ENCODE measurements at places on chromosomes 13 and 19. TPM values are rescaled to one million over a fixed set of nuclear protein-coding genes. Genes with fewer than 3 reads are reported as not detected.
A peak's percentile ranks its signal among the peaks of the same experiment; 100 is the strongest.

Gene CYP2S1
- total RNA-seq, result not detected

Gene BCL3
- 149 TPM for total RNA-seq

Gene SULT2A1
- not detected for total RNA-seq

GRCh38 chr19:45717983-45718650 lies 12.6 kb downstream of the FBXO46 start:
- no peak for DNase-seq
- H3K4me1 ChIP-seq, result peaks cover 35% of the 10 kb centered on the region
- peak overlapping the region; percentile 92 for H3K27ac ChIP-seq
- peaks cover 41% of the 10 kb centered on the region for H3K36me3 ChIP-seq
- H3K4me3 ChIP-seq, result peak overlapping the region; percentile 96

DNA sequence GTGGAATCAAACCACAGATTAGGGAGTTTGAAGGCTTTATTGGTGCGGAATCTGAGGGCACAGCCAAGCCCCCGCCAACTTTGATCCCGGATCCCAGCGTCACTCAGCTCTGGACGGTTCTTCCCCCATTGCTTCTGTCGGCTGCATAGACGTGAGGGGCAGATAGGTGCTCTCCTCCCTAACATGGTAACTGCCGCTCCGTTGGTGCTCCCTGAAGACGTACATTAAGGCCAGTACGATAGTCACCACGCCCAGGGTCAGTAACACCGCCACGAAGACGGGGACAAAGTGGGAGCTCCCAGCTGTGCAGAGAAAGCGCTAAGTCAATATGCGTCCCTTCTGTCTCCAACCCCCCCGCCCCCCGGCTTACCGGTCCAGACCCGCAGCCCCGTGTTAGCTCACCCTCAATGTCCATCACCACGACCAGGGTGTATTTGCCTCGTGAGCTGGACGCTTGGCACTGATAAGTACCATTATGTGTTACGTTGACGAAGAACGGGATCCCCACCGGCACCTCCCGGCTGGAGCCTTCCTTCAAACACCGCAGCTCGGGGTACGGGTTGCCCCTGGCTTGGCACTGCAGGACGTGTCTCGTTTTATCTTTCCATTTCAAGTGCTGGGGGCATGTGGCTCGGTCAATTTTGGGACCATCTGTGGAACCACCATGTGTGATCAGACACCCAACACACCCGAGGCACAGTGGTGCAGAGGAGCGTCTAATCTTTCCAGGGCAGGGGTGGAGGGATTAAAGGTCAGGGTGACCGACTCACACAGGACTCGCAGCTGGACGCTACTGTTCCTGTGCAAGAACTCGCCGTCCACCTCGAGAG lies 644 bp upstream of the RAVER1 start:
- peak overlapping the region; percentile 96 for H3K27ac ChIP-seq
- no peak for DNase-seq
- H3K4me3 ChIP-seq, result peak overlapping the region; percentile 96
- peaks cover 35% of the 10 kb centered on the region for H3K4me1 ChIP-seq

GRCh38 chr19:49946415-49946814 lies 14.6 kb downstream of the SIGLEC11 start:
- no peak for DNase-seq
- H3K36me3 ChIP-seq, result no peaks in the 10 kb centered on the region

GRCh38 chr19:7535998-7536695 lies 630 bp downstream of the PNPLA6 start:
- peak overlapping the region; percentile 91 for H3K27ac ChIP-seq
- H3K4me3 ChIP-seq, result peak overlapping the region; percentile 94
- no peaks in the 10 kb centered on the region for H3K27me3 ChIP-seq
- H3K36me3 ChIP-seq, result peaks cover 32% of the 10 kb centered on the region

GRCh38 chr19:46471116-46471733 lies at the start of gene PNMA8A:
Gene PNMA8A (minus strand): TSS chr19:46471563. CDS start chr19:46471035, 528 bp downstream.
- H3K4me1 ChIP-seq, result peaks cover 4% of the 10 kb centered on the region
- H3K36me3 ChIP-seq, result no peaks in the 10 kb centered on the region
- H3K4me3 ChIP-seq, result no peak within 1 kb of the TSS
- H3K27ac ChIP-seq, result no peak within 1 kb of the TSS
- no peak for DNase-seq

Gene BICRA
- total RNA-seq, result 16.0 TPM

Gene PLA2G4C
- 16.6 TPM for total RNA-seq

DNA sequence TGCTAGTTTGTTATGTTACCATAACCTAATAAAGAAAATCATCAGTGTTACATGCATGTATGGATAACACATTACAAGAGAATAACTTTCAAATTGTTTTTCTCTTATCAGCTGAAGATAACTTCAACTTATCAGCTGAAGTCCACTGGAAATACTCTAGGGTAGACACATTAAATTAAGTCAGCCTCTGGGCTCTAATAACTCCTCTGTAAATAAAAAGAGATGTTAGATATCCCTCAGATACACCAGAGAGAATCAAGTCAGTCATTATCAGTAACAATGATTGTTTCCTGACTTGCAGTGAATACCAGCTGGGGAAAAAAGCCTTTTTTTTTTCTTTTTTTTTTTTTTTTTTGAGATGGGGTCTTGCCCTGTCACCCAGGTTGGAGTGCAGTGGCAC lies 1.6 kb upstream of the KBTBD7 start:
- H3K27me3 ChIP-seq, result no peaks in the 10 kb centered on the region
- H3K4me3 ChIP-seq, result no peak overlapping the region
- H3K36me3 ChIP-seq, result peaks cover 11% of the 10 kb centered on the region

Gene ZNF93
- 14.9 TPM for total RNA-seq

DNA sequence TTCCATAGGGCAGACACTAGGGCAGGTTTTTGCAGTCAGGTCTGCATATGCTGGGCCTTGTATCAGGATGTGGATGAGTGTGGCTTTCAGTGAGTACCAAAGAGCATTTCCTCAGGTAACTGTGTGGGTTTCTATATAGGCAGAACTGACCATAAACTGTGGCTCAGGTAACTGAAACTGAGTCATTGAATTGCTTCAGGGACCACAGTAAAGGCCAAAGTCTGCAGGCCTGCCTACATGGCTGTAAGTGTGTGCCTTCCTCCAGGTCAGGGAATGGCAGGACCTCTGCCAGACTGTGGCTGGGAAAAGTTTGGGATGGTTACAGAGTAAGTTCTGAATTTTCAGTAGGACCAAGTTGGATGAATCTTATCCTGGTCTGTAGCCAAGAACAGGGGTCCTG lies 85.6 kb downstream of the ZNF486 start:
- DNase-seq, result no peak
- no peaks in the 10 kb centered on the region for H3K4me1 ChIP-seq
- no peak overlapping the region for H3K4me3 ChIP-seq
- H3K27ac ChIP-seq, result no peak overlapping the region
- no peaks in the 10 kb centered on the region for H3K36me3 ChIP-seq
- H3K27me3 ChIP-seq, result no peaks in the 10 kb centered on the region

DNA sequence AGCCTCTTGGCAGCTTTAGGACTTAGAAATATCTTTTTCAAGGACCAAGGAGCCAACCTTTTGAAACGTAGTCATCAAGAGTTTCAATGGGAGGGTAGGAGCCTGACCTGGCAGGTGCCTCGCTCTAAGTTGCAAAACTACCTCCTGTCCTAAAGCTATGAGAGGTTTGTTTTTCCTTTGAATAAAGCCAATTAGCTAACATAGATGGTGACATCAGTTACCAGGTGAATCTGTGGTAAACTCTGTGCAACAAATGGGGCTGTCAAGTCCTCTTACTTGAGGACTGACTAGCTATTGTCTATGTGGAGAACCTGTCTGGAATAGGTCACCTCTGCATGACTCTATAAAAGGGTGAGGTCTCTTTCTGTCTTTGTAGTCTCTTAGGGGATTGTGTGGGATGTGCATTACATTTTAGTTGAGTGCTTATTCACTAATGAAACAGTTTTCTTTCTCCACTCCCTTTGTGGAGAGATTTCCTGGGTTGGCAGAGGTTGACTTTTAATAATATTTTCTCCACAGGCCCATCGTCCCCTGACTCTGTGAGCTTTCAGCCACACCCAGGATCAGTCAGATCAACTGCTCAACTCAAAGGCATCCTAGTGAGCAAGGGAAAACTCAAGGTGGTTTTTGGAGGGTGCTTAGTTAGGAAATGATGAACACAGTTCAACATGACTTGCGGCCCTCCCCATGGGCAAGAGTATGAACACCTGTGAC lies 9.9 kb downstream of the ARL11 start:
- H3K4me1 ChIP-seq, result peaks cover 54% of the 10 kb centered on the region
- no peak overlapping the region for H3K27ac ChIP-seq
- peaks cover 20% of the 10 kb centered on the region for H3K36me3 ChIP-seq
- H3K27me3 ChIP-seq, result no peaks in the 10 kb centered on the region
- no peak overlapping the region for H3K4me3 ChIP-seq

- no peaks in the 10 kb centered on the region for H3K36me3 ChIP-seq
- peak overlapping the region; percentile 33 for H3K4me3 ChIP-seq
- H3K27me3 ChIP-seq, result no peaks in the 10 kb centered on the region
- H3K4me1 ChIP-seq, result peaks cover 61% of the 10 kb centered on the region
- peak; percentile 53 for DNase-seq
Measured at GRCh38 chr19:51651216-51651846, 4.7 kb upstream of the SIGLEC14 start.

GRCh38 chr19:18232540-18233223 lies 6.4 kb upstream of the PDE4C start:
- peaks cover 57% of the 10 kb centered on the region for H3K27me3 ChIP-seq
- H3K27ac ChIP-seq, result no peak overlapping the region
- H3K4me1 ChIP-seq, result peaks cover 21% of the 10 kb centered on the region
- no peaks in the 10 kb centered on the region for H3K36me3 ChIP-seq
- no peak for DNase-seq

Gene KL
- not detected for total RNA-seq

Measured in activated B cell treated with CpG ODN at 0.5 μM for 24 hours (primary cell).